ENCODE measurements at places on chromosomes 5 and 9.

DNA sequence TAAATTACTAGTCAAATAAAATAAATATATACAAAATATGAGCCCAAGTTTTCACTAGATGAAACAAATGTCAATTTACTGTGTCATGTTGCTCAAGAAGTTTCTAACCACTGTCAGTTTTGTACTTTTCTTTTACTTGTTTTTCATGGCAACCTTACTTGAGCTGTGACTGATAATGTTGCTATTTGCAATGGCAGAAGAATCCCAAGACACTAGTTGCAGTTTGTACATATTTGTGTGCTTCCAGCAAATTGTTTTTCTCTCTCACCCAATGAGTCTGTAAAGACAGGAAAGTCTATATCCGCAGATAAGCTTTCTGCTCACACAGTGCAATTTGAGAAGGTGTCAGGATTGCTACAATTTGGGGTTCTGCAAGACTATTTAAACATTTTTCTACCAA is 338.6 kb upstream of the PCSK5 start:
- no peak for DNase-seq

DNA sequence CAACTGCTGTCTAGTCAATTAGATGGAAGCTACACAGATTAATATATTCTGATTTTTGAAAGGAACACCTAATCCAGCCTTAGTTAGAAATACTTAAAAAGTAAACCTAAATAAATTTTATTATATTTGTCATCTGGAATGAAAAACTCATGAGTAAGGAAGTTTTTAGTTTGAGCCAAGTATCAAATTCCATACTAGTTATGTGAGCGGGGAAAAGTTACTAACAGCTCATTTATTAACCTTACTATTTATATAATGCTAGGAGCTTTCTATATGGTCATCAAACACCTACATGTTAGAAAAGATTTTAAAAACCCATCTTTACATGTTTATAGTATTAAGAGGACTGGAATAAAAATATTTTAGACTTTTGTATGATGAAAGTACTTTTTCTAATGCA is 41.6 kb upstream of the POU5F2 start:
- no peak for DNase-seq

DNA sequence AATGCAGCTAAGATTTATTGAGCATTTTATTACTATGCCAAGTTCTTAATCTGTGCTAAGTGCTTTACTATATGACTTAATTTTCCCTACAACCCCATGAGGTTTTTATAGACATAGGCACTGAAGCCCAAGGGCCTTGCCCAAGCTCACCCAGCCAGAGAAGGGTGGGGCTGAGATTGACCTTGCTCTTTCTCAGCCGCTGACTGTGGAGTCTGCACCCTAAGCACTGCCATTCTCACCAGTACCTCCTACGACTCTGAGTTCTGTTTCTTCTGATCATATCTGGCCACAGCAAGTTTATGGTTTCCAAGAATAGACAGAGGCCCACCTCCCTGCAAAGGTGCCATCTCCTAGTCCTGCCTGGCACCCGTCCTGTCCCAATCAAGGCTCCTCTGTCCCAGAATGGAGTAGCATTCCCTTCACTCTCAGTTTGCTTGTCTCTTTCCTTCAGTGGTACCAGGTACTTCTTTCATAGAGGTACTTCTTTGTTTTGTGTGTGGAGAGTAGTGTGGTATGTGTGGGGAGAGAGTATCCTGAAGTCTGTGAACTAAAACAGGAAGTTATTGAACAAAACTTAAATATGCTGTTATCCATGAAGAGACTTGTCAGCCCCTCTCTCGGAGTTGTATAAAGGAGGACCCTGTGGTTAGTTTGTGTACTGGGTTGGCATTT is 42.6 kb downstream of the CSF1R start:
- no peak for DNase-seq

DNA sequence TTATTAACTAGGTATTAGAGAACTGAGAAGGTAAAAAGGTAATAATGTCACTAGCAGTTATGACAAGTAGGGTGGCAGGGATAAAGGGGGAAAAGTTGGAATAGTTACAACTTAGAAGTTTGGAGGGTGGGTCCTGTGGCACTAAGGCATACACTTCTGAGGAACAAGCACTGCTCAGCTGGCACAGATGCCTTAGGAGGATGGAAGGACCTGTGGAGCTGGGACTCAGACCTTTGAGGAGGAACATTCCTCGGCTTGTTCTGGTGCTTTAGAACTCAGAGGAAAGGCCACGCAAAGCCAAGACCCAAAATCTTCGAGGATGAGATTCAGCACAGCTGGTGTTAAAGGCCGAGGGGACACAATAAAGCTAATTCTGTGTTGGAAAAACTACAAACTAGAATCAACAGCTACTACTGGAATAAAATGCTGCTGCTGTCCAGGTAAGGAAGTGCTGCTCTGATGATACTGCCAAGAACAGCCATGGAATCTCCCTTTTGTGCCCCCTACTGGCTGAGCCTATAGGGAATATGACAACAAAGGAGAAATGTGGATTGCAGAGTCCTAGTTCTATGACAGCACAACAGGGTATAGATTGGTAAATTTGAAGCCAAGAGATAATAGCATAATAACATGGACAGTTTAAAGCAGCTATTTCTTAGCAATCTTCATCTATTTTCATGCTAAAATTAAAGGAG is 126.7 kb downstream of the SLC25A46 start:
- no peak for DNase-seq

DNA sequence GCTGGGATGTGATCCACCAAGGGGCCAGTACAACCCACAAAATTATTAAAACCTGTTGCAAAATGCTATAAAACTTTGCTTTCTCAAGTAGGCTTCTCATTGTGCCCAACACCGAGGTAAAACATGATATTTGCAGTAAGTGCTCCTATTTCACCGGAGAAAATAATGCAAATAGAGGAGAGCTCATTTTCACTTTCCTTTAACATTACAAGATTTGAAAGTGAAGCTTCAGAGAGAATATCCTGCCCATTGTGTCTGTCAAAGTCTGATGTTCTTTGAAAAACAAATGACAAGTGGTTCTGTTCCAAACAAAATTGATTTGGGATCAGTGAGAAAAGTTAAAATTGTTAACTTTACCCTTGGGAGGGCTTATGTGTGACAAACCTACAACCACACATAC is 287.1 kb downstream of the KCNN2 start:
- no peak for DNase-seq

DNA sequence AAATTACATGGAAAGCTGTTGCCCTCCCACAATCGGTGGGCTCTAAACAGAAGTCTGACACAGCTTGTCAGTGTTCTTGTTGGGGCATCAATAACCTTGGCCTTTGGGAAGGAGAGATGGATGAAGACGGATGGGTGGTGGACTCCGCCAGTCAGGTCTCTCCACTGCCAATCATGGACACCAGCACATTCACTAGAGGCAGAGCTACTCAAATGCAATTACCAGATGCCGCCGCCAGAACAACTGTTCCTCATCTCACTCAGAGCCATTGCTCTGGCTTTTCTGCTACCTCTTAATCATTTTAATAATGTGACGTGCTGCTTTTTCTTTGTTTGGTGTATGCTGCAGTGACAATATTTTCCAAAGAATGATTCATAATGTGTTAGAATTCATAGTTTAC is 27.9 kb upstream of the SEMA5A start:
- no peak for DNase-seq

DNA sequence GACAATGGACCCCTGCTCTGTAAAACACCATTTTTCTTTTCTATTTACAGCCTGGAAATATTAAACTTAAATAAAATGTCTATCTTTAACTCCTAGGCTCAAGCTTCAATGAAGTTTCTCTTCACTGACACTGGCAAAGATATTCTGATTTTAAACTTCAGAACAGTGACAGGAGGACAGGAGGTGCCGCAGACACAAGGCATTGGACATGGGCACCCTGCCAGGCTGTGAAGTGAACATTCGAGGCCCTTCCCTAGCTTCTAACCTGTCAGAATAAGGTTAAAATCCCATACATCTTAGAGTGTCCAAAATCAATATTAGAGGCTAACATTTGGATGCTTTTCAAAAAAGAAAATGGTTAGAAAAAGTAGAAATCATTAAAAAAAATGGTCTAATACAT is 9.2 kb downstream of the SEMA5A start:
- DNase-seq = no peak
